Daoy (cell line): ENCODE measurements at places on chromosomes 11 and 22. TPM values are rescaled to one million over a fixed set of nuclear protein-coding genes. Genes with fewer than 3 reads are reported as not detected.

- no peak for DNase-seq
Measured at GRCh38 chr11:111612224-111612623, 10.0 kb downstream of the SIK2 start.

DNA sequence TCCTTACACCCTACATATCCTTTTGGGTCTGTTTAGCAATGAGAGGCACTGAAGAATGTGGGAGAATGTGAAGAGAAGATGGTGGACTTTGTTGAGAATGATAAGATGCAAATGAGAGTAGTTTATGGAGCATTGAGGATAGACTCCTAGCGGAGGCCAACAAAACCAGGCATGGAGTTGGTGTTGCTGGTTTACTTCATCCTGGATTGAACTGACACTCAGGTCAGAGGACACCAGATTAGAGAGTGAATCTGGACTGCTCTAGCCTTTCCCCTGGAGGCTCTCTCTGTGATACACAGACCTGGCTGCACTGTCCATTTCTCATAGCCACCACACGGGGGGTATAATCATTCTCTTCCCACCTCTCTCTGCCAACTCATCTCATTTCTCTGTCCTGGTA lies 98.7 kb downstream of the MICAL2 start:
- DNase-seq = no peak

GRCh38 chr11:111148953-111149352 lies 96.6 kb upstream of the POU2AF2 start:
- no peak for DNase-seq

GRCh38 chr11:69905611-69906452 lies 86.6 kb upstream of the FGF3 start:
- DNase-seq = no peak

DNA sequence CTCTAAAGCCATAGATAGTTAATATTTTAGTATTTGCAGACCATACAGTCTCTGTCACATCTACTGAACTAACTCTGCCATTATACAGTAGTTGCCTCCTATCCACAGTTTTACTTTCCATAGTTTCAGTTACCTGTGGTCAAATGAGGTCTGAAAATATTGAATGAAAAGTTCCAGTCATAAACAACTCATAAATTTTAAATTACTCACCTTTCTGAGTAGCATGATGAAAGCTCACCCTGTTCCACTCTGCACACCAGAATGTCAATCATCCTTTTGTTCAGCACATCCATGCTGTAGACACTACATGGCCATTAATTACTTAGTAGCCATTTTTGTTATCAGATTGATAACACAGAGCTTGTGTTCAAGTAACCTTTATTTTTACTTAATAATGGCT lies 51.7 kb upstream of the ME3 start:
- DNase-seq = no peak

GRCh38 chr22:46596819-46597218 lies 23.4 kb upstream of the GRAMD4 start:
- no peak for DNase-seq

DNA sequence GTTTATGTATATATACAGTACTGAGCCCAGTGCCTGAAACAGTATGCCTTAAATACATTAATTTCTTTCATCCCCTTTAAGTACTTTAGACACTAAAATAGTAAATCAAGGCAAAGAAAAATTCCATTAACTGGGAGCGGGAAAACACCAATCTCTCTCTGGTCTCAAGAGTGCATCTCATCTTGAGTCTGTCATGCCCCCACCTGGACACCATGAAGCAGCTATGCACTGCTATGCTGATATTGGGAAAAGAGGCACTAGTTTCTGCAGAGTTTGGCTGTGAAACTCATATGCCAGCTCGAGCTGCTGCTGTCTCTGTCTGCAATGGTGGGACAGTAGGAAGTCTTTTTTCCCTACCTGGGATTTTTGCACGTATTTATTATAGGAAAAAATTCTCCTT lies 754.4 kb upstream of the RAG2 start:
- no peak for DNase-seq

DNA sequence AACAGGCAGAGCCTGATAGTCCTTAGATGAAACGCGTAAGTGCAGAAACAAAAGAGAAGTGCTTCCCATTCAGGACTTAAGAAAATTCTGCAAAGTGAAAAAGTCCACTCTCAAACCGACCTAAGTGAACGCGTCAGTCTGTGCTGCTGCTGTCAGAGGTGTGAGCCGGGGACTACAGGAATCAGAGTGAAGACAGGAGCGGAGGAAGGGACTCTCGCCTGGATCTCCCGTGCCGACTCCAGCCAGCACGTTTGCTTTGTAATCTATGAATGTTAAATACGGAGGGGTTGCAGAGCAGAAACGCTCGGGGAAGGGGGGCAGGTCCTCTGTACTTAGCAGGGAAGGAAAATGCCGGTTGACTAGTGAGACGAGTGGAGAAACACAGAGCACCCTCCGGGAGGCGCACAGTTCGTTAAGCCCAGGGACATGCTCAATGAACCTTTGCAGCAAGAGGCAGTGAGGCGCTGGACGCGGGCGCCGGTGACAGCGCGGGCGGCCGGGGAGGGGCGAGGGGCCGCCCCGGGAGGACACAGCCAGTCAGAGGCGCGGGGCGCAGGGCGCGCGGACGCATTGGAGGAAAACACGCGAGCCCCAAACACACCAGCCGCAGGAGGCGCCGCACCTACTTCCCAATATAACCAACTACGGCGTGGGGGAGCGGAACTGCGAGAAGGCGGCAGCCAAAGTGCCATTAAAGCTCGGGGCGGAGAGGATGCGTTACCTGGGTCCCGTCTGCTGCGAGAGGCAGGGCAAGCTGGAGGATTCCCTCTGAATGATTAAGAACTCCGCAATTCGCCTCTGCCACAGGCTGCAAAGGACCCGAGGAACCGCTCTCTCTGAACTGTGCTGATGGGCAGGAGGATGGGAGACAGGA lies at the start of gene CNTN5:
CNTN5 (plus strand) TSS at position 598 of the 874 bp plus-strand sequence.
- peak; percentile 42 for DNase-seq

CSNK2A3 gene
- total RNA-seq = 1.3 and 2.4 TPM in 2 replicates

TRIM29 gene
- total RNA-seq = 0.06 TPM in 1 of 2 replicates, not detected in the other
